ENCODE measurements at places on chromosomes 4 and X.

DNA sequence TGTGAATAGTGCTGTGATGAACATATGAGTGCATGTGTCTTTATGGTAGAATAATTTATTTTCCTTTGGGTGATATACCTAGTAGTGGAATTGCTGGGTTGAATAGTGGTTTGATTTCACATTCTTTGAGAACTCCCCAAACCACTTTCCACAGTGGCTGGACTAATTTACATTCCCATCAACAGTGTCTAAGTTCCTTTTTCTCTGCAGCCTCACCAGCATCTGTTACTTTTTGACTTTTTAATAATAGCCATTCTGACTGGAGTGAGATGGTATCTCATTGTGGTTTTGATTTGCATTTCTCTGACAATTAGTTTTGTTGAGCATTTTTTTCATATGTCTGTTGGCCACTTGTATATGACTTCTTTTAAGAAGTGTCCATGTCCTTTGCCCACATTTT, 29.1 kb downstream of the JADE3 start:
- DNase-seq: no peak

GRCh38 chr4:7713757-7714156, 225.9 kb downstream of the AFAP1 start:
- no peak for DNase-seq

DNA sequence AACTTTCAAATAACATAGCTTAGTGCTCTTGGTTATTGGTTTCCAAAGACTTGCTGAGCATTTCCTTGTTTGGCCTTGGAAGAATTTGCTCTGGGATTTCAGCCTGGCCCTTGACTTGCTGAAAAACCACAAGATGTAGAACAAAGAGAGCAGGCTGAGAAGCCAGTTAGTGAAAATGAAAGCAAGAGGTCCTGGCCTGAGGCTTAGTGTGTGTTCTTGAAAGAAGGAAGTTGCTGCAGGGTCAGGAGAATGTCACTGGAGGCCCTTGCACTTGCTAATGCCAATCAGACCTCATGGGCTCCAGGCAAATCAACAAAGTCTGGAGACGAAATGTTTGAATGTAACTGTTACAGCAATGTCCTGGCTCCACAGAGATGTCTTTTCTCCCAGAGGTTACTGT, 79.4 kb downstream of the SYNPO2 start:
- DNase-seq: no peak

DNA sequence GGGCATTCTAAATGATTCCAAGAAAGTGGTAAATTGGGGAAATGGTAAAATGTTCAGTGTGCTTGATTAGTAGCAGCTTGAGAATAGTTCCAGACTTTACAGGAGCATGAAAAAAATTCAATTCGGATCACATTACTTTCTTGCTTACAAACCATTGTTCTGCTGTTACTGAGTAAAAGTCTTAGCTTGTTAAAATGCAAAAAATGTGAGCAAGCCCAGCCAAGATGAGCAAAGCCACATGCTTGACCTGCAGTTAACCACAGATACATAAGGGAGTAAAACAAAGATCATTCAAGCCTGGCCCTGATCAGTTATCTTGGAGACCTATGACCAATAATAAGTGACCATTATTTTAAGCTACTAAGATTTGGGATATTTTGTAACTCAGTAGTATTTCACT, 562.9 kb upstream of the MAGEB2 start:
- no peak for DNase-seq

GRCh38 chr4:14783011-14783877, 219.0 kb upstream of the CPEB2 start:
- no peak for DNase-seq

- no peak for DNase-seq
These were observed 170.3 kb upstream of the PUDP start for GRCh38 chrX:7318241-7318640.

GRCh38 chr4:75037252-75037651, 104.3 kb downstream of the PARM1 start:
- DNase-seq: no peak
